Urinary bladder (tissue), 4 donors: ENCODE measurements at places on chromosomes 13 and 19. TPM values are rescaled to one million over a fixed set of nuclear protein-coding genes. Genes with fewer than 3 reads are reported as not detected.

ZNF578 gene
- 10.7 TPM for total RNA-seq

FAAP24 gene
- 2.4 TPM for total RNA-seq

IZUMO2 gene
- total RNA-seq: not detected

- DNase-seq: no peak
Measured at GRCh38 chr13:94140511-94140910, 339.0 kb downstream of the DCT start.

GRCh38 chr13:33251131-33251661 lies 34.4 kb downstream of the STARD13 start:
- no peak for DNase-seq

DNA sequence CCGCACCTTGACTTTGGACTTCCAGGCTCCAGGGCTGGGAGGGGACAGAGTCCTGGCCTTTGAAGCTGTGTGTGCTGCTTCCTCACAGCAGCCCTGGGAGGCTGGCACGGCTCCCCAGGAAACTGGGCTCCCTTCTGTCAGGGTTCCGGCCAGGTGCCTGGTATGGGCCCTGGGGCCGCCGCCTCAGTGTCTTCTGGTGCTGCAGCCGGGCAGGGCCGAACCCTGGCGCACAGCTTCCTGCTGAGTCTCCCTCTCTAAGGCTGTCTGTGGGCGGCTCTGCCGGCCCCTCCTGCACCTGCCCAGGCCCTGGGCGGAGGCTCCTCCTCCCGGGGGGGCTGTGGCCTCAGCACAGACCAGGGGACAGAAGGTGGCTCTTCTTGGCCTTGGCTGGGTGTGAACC lies 32.4 kb downstream of the GPX4 start:
- no peak for DNase-seq

GRCh38 chr19:29841559-29842367 lies 30.0 kb downstream of the CCNE1 start:
- no peak for DNase-seq

- DNase-seq: no peak
Measured at GRCh38 chr13:103466761-103467160, 400.5 kb upstream of the SLC10A2 start.
